ENCODE measurements at places on chromosomes 1 and 21. TPM values are rescaled to one million over a fixed set of nuclear protein-coding genes. Genes with fewer than 3 reads are reported as not detected.

Gene ACTL8
- not detected for total RNA-seq

Gene GPR25
- total RNA-seq, result not detected

Gene KRTAP8-1
- not detected for total RNA-seq

Gene SLAMF7
- total RNA-seq, result not detected

Gene TOR3A
- 8.2 TPM for total RNA-seq

Gene GNAT2
- not detected for total RNA-seq

Gene CFAP107
- total RNA-seq, result not detected

Gene RNF186
- total RNA-seq, result not detected

Gene PLXNA2
- total RNA-seq, result 66.0 TPM

Gene SLC25A44
- 66.0 TPM for total RNA-seq

Gene RIMKLA
- total RNA-seq, result 4.1 TPM

Gene LCE6A
- total RNA-seq, result not detected

Gene RGSL1
- total RNA-seq, result not detected

Gene LCE1E
- total RNA-seq, result not detected

Gene LRRC38
- not detected for total RNA-seq

Gene IVL
- not detected for total RNA-seq

Gene PGBD5
- 72.4 TPM for total RNA-seq

Gene ELOVL1
- total RNA-seq, result 18.7 TPM

Gene SPRR2E
- total RNA-seq, result not detected

Gene ITPKB
- total RNA-seq, result 0.34 TPM

Gene MMEL1
- 4.0 TPM for total RNA-seq

Gene SLC45A3
- 3.7 TPM for total RNA-seq

Gene VASH2
- total RNA-seq, result 59.8 TPM

Gene KLHDC7A
- not detected for total RNA-seq

Gene HES4
- 218 TPM for total RNA-seq

Gene CCDC27
- total RNA-seq, result not detected
